ENCODE measurements at places on chromosomes 5 and 9.

- peak; percentile 7 for DNase-seq
Observed at GRCh38 chr5:115069087-115069968, 100.4 kb downstream of the TRIM36 start.

GRCh38 chr9:2465921-2466460, 155.6 kb upstream of the VLDLR start:
- no peak for DNase-seq

DNA sequence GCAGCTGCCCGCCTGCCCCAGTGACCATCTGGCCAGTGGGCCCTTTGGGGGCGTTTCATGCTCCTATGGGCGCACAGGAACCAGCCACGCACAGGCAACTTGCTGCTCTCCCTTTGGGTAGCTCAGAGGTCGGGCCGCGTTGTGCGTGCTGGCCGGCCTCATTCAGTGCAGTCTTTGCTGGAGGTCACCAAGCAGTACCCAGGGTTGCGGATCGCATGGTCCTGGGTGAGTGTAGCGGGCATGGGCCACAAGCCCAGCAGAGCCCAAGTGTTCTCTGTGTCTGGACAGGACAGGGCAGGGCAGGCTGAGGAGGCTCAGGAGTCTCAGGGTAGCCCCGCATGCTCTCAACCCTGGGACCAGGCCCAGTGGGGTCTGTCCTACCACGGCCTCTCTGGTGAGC, 9.9 kb upstream of the MRNIP start:
- no peak for DNase-seq

GRCh38 chr9:107683566-107683965, 194.0 kb upstream of the KLF4 start:
- no peak for DNase-seq

- DNase-seq: peak; percentile 13
Observed at GRCh38 chr5:24633715-24634325, 11.0 kb downstream of the CDH10 start.

- no peak for DNase-seq
Observed at GRCh38 chr5:83564069-83564749, 92.7 kb downstream of the VCAN start.

DNA sequence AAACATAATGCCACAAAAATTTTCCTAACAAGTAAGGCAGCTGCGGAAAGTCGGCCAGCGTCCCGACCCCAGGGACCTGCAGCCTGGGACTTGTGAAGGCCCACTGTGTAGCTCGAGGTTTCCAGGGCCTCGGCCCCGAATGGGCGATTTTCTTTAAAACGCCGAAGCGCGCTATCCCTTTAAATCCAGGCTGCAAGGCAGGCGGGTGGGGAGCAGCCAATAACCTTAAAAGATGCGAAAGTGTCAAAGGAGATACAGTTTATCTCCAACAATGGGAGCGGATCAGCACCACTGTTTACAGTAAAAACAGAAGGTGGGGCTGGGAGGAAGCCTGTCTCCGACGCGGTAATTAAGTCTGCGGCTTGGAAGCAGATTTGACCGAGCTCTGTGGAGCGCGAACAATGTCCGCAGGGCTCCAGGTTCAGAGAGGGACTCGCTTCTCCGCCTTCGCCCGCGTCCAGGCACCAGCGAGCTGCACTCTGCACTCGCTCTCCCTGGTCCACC, 1.7 kb upstream of the ZSWIM6 start:
- no peak for DNase-seq

GRCh38 chr9:128117613-128118471, 9.7 kb downstream of the PTGES2 start:
- DNase-seq: peak; percentile 59

DNA sequence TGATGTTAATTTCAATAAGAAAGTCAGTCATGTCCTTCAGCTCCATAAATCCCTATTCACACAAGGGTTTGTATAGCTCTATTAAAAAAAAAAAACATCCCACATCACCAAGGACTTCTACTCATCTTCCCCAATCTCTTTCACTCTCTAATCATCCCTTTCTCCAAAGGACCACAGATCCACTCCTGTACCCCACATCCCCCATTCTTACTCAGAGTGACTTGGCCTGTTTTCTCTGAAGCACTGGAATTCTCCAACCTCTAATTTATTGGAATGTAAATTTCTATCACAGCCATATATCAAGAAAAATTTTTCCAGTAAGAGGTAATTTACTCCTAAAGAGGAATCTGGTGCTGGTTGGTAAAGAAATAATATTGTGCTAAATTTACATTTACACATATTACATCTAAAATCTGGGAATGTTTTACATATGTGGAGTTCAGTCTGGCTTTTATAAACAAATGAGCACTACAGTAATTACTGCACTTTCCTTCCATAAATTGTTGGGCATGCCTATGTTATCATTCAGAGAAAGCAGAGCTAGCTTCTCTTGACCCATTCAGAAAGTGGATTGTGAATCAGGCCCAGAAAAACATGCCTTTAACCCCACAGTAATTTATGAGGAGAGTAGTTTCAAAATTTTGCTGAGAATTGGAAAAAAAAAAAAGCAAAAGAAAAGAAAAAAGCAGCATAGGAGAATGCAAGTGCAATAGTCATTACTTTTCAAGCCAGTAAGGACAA, 399.5 kb upstream of the TNC start:
- DNase-seq: peak; percentile 48

DNA sequence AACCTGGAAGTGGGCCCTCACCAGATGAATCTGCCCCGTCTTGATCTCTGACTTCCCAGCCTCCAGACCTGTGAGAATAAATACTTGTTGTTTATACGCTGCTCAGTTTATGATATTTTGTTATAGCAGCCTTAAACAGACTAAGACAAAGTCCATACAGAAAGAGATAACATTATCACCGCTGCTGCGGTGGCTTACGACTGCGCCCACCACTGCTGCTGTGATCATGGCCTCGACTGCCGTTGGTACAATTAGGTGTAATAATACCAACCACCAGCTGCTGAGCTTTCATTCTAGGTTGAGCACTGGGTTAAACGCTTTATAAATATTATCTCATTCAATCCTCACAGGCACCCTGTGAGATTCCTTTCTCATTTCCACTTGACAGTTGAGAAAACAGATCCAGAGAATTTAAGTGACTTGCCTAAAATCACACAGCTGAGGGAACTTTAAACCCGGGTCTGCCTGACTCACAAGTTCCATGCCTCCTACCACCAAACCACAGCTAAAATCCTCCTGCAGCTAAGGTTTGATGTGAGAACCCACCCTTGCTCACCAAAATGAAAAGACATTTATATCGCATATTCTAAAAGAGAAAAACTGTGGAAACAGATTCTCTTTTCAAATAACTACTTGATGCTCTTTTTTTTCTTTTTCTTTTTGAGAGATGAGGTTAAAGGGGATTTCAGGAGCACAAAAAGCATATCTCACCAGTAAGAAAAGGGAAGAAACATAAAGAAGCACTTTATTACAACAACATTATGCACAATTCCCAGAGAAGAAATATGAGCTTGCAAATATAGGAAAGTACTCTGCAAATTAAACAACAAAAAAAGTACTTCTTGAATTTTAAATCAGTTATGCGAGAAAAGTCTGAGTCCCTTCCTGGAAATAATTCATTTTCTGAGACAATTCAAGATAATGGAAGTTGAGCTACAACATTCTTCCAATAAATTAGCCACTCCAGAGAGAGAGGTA, 23.9 kb downstream of the GOLM1 start:
- DNase-seq: no peak

- DNase-seq: no peak
Observed at GRCh38 chr9:68609901-68610415, 69.3 kb upstream of the TMEM252 start.

DNA sequence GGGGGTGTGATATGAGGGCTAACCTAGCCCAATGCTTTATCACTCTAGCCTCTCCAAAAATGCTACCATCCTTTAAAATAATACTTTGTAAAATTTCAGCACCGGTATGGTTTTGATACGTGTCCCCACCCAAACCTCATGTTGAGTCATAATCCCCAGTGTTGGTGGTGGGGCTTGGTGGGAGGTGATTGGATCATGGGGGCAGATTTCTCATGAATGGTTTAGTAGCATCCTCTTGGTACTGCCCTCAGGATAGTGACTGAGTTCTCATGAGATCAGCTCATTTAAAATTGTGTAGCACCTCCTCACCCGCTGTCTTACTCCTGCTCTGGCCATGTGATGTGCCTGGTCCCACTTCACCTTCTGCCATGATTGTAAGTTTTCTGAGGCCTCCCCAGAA, 35.0 kb upstream of the ANKH start:
- DNase-seq: no peak

- no peak for DNase-seq
Observed at GRCh38 chr5:149392718-149393117, 13.6 kb upstream of the IL17B start.

GRCh38 chr9:8468045-8468637, 668.6 kb upstream of the DMAC1 start:
- DNase-seq: no peak

DNA sequence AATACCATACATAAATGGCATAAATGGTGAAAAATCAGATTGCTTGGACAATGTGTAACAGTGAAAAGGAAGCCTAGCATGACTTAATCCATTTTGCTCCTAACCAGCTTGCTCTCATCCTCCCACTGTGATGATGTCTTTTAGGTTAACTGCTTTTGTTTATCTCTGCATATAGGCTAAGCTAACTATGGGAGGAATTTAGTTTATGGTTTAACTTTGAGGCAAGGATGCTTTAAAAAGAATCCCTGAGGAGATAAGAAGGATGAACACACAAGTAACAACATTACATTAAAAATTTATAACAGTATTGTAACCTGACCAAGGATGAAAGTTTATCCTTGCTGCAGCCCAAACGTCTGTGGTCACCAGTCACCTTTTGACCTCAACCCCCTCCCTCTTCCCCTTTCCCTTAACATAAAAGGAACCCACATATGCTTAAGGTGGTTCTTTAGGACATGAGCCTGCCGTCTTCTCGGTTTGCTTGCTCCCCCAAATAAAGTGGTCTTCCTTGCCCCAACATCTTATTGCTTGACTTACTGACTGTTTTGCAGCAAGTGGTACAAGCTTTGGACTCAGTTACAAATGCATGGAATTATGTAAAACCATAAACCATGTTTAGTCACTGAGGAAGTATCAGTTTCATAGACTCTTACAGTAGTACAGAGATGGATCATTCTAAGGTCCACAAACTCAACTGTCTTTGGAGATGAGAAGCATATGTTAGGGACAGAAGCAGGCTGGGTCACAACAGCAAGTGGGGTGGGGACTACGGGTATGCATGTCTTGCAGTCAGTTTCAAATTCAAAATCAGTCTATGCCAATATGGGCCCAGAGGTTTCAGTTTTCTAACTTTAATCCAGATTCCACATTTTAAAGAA, 31.3 kb downstream of the AGXT2 start:
- DNase-seq: no peak

DNA sequence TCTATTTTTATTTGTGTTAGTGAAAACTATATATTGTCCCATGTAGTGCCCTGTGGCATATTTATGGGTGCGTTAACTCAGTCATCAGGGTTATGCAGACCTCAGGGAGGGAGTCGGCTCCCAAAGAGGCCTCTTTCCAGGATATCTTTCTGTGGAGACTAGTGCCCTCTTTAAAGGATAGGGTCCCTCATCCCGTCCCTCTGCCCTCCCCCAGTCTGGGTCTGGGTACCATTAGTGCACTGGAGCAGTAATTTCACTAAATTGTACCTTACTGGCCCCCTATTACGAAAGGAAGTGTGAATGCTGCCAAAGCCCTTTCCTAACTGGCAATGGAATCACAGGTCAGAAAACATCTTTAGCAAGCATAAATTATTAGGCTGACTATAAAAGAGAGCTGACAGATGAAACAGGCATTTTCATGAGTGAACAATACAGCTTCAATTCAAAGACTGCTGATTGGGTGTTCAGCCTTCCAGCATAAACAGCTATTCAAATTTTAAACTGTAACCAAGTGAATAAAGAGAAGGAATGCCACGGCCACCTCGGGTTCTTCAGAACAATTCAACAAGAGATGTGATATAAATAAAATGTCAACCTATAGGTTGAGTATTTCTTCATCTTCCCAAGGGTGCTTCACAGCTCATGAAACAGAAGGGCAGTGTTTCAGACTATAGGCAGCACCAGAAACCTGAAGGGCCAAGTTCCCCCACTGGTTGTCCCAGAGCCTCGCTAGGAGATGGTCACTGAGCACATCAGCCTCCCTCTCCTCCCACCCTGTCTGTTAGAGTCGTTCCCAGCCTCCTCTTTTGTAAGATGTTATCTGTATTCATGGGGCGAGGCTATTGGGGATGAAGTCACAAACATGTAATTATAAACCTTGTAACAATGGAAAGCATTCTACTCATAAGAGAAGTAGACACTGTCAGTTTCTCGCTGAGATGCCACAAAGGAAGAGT, 318.7 kb downstream of the TMEM161B start:
- DNase-seq: no peak

DNA sequence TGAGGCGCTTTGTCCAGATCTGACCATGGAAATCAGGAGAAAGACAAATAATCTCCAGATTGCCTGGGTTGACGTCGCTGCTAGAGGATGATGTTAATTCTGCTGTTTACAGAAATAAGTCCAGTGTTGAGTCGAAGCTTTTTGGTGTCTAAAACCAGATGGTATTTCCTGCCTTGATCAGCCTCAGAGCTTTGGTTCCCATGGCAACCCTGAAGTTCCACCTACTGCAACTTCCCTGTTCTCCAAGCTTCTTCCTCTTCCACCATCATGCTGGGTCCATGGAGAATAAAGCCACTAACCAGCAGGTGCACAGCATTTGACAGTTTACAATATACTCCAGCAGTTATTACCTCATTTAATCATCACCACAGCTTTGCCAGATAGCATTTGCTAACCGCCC, 18.0 kb upstream of the GABBR2 start:
- peak; percentile 30 for DNase-seq

DNA sequence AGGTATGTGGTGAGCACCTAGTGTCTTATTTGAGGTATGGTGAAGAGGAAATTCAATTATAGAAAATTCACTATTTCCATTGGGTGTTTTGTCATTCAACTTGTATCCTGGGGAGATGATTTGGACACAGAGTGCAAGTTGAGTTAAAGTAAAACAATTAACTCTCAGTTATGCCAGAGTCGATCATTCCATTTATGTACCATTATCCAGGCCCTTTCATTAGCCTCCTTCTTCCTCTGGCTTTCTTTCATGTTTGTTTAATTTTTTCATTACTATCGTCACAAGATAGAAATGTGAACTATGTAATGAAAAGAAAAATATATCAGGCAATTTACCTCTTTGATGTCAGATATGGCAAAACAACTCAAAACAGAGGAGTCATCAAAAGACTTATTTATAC, 1347.2 kb upstream of the NUDT12 start:
- no peak for DNase-seq

DNA sequence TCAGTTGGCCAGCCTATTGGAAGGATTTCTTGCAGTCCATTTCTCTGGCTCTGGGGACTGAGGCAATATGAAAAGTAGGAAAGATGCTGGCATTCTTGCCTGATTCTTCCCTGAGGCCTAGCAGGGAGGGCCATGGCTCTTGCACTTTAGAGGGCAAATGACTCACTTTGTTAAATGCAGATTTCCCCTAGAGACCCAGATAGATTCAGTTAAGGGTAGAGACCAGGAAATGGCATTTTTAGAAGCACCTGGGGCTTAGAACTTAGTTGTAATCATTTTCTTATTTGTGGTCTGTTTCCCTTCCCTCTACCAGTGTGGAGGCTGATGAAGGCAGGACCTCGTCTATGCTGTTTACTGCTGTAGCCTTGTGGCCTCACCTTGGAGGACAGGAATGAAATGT, 112.8 kb upstream of the NR3C1 start:
- no peak for DNase-seq
